Activated gamma-delta T cell treated with anti-CD3 and anti-CD28 coated beads, Interleukin-2, amount 50 U/mL, for 16 hours (primary cell): ENCODE measurements at places on chromosomes 5 and 9.

DNA sequence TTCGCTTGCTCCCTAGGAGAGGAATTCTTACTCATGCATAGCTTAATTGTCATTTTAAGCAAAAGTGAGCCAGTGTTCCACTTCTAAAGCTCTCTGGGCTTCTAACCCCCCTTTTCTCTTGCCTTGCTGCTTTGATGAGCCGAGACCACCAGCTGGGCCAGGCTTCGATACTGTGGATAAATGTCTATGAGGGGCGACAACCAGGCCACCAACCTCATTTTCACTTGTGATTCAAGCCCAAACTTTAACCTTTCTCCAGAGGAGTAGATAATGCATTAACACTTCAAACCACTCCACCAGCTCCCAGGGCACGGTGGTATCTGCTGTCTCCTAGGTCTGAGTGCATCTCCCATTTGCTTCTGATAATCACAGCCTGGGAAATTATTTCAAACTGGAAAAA is 205.6 kb downstream of the PSAT1 start:
- no peak for DNase-seq

DNA sequence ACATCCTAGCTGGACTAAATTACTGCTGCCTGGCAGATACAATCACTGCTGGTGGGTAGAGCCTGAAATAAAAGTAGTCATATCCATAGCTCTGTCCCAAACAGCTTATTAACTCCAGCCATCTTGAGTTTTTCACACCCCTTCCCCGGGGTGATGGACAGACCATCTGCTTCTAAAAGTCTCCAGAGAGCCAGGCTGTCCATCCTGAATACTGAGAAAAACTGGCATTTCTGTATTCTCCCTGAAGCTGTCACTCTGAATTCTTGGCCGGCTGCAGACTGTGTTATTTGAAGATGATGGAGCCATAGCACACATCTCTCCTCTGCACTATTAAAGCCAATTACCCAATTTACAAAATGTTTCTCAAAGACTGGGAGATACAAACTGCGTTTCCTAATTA is 118.6 kb downstream of the GABBR2 start:
- DNase-seq = no peak

DNA sequence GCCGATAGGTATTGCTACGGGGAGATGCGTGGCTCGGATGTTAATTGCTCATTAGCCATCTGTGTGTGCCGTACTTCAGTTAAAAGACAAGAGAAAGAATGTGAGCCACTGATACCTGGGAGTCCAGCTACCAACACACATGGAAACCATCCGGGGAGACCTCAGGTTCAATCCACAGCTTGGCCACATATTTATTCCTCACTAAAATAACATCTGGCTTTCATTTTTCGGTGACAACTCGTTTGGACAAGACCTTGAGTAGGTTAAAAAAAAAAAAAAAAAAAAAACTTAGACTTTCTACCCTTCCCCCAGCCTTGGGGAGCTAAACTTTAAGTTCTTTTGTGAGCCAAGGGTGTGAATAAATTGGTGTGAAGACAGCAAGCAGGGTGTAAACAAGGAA is 84.1 kb downstream of the SLIT3 start:
- no peak for DNase-seq

GRCh38 chr5:138177941-138178515 is 402 bp downstream of the BRD8 start:
- no peak for DNase-seq

DNA sequence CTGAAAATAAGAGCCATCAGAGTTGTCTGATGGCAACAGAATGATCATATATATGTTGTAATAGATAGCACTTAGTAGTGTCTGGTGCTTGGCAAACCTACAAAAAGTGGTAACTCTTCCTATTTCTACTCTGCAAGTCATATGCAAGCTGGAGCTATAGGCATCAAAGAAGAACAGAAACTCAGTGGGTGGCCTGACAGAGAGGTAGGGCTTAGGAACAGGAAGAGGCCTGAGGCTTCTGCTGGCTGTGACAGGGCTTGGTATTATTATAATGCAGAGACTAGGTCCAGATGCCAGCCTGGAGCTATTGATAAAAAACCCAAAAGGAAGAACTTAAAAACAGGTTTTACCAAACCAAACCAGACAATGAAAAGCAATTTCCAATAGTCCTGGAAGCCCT is 4.4 kb upstream of the DIAPH1 start:
- no peak for DNase-seq

GRCh38 chr5:7686794-7687193 is 164.1 kb downstream of the CFAP90 start:
- DNase-seq = no peak

DNA sequence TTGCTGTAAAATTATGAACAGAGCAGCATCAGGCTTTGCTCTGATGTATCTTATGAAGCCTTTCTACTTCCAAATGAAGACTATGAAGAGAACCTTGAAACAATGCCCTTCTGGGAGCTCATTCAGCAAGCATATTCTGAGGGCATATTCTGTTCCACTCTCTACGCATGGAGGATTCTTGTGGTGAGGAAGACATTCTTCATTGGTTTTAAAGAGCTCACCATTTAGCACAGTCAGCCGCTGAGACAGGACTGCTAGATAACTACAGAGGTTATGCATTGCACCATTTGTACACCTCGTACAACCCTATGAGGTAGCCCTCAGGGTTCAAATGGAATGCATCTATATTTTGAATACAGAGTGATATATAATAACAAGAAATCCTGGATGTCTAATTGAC is 61.0 kb downstream of the INVS start:
- no peak for DNase-seq
